ENCODE measurements at places on chromosomes 16 and 17. TPM values are rescaled to one million over a fixed set of nuclear protein-coding genes. Genes with fewer than 3 reads are reported as not detected.

The CA5A gene
- total RNA-seq = not detected

The KRT9 gene
- total RNA-seq = not detected

The RFFL gene
- total RNA-seq = 39.6 TPM

The ADAMTS18 gene
- not detected for total RNA-seq

The MMP25 gene
- 75.1 TPM for total RNA-seq

The TEKT5 gene
- not detected for total RNA-seq

The AANAT gene
- total RNA-seq = 0.32 TPM

The TMEM114 gene
- not detected for total RNA-seq

The HP gene
- total RNA-seq = not detected

The RNF43 gene
- 3.7 TPM for total RNA-seq

The MT1A gene
- total RNA-seq = 0.57 TPM

The DRC3 gene
- total RNA-seq = not detected

The CRYM gene
- not detected for total RNA-seq

The AARS1 gene
- 82.8 TPM for total RNA-seq

The SSTR5 gene
- not detected for total RNA-seq

The TMEM92 gene
- total RNA-seq = 0.59 TPM

The CCL16 gene
- not detected for total RNA-seq

The CSH1 gene
- not detected for total RNA-seq

The CA7 gene
- 0.20 TPM for total RNA-seq

The TCAP gene
- 1.7 TPM for total RNA-seq

The TMED6 gene
- total RNA-seq = 1.8 TPM

The FOXF1 gene
- total RNA-seq = not detected

The EVPLL gene
- not detected for total RNA-seq

The NOS2 gene
- not detected for total RNA-seq

The PYDC1 gene
- total RNA-seq = not detected

The DYNLRB2 gene
- 0.36 TPM for total RNA-seq

The HEATR9 gene
- 0.45 TPM for total RNA-seq

The SLC5A11 gene
- total RNA-seq = 0.41 TPM

The KRTAP4-9 gene
- total RNA-seq = not detected

The ASPSCR1 gene
- 35.5 TPM for total RNA-seq

The TEX14 gene
- total RNA-seq = 0.23 TPM
